ENCODE measurements at places on chromosomes 7 and 10.

GRCh38 chr10:42754155-42755027 lies 28.2 kb upstream of the BMS1 start:
- DNase-seq = no peak

GRCh38 chr7:151459726-151460473 lies 20.0 kb upstream of the CRYGN start:
- DNase-seq = no peak

DNA sequence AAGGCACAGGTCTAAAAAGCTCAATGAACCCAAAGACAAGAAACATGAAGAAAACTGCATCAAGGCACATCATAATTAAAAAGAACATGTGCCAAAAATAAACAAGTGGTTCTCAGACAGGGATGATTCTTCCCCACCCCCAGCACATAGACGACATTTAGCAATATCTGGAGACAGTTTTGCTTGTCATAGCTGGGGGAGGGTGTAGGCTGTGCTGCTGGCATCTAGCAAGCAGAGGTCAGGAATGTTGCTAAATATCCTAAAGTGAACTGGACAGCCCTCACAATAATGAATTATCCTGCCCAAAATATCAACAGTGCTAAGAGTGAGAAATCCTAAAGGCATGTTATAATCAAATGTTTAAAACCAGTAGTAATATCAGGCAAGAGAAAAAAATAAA lies 122.6 kb downstream of the MICU1 start:
- no peak for DNase-seq

DNA sequence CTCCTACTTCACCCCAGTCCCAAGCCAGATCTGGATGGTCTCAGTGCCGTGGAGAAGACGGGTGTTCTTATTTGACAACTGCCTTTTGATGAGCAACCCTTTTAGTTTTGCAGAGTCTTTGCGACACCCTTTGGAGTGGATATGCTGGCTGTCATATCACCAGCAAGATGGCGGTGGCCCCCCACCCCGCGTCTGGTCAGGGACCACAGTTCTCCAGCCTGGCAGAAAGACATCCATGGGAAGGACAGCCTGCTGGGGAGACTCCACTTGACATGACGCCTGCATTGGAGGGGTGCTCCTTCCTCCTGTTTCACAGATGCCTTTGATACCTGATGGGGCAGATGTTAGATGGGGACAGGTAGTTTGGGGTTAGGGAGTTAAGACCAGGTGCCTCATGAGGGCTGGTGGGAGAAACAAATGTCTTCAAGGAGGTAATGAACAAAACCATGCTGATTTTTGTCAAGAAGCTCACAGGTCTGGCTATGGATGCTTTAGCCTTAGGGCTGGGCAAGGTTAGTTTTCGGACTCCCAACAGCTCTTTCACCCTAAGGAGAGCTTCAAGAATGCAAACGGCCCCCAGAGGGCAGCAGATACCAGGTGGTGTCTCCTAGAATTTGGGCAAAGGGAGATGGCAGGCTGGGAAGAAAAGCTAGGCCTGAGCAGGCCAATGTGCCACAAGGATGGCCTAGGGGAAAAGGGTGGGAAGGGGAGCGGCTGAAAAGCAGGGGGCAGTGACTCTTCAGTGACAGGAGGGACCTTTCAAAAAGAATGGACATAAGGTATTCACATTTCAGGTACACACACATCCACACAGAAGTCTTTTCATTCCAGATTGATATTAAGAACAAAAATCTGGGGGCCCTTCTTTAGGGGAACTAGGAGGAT lies 95.2 kb downstream of the CLEC2L start:
- DNase-seq = no peak

DNA sequence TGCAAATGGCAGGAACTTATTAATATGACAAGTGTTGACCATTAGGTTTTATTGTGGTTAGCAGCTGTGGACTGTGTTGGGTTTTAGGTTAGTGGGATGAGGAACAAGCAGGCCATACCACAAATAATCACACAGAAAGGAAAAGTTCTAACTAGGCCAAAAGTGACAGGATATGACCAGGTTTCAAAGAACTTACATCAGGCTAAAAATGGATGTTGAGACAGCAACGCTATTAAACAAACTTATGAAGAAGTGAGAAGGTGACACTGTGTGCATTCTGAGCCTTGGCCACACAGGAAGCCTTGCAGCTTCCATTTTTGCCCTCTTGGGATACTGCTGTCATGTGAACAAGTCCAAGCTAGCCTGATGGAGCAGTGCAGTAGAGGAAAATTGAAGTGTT lies 568.8 kb downstream of the HTR7 start:
- DNase-seq = no peak

DNA sequence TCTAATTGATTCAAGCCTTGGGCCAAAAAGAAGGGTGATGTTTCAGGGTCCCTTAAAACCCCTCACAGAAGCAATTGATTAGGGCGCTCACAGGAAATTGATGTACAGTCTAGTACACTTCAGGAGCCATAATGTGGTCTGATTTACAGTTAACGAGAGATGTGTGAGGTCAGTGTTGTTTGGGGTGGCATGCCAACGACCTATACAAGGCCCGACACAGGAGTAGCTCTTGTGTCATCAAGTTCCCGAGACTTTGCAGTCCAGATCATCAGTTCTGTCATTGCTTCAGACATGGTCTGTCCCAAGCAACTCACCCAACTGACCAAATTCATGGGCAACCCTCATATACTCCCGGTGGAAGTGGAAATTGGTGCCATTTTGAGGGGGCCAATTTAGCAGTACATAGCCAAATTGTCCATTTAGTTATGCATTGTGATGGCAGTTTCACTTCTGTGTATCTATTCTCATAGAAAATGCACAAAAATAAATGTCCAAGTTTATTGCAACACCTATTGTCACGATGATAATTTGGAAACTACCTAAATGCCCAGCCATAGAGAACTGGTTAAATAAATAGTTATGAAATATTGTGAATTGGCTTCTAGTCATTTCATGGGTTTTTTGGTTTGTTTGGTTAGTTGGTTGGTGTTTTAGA lies 18.0 kb upstream of the ARID5B start:
- DNase-seq = no peak

- no peak for DNase-seq
These were observed 8.2 kb upstream of the CFAP69 start for GRCh38 chr7:90236721-90237289.

DNA sequence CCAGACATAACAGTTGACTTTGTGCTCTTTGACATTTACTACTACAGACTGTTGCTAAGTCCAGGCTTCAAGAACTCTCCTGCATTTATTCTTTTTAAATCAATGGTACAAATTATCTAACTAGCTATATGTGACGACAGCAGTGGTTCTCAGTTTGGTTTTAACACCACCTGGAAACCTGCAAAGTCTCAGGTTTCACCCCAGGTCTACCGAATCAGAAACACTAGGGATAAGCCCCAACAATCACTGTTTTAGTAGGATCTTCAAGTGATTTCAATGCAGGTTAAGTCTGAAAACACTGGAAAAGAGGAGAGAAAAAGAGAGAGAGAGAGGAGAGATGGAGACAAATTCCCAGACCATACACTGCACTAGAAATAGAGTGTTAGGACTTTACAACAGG lies 519.0 kb downstream of the PCDH15 start:
- DNase-seq = no peak

- DNase-seq = no peak
These were observed 189.9 kb upstream of the ADO start for GRCh38 chr10:62614389-62615157.

- DNase-seq = no peak
These were observed 23.3 kb downstream of the NUDCD3 start for GRCh38 chr7:44467217-44467548.

- DNase-seq = no peak
These were observed 42.2 kb upstream of the PDGFA start for GRCh38 chr7:561631-562373.

- DNase-seq = no peak
These were observed 12.3 kb upstream of the KMT2E start for GRCh38 chr7:105001652-105002184.

DNA sequence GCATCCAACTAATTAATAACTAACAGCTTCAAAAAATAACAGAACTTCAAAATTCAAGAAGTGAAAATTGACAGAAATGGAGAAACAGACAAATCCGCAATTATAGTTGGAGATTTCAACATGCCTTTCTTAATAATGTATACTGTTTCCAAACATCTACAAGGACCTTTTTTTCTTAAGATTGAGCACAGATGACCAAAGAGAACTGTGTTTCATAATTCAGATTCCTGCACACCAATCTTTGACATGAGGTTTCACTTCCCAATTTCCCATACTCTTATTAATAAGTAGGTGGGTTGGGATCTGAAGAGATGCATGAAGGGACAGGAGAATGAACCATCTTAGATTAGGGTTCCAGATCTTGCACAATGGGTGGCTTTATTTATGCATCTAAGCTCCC lies 24.9 kb upstream of the GIMAP7 start:
- DNase-seq = no peak

GRCh38 chr7:150322833-150323681 lies at the start of the genes ACTR3C and LRRC61:
Gene ACTR3C, minus strand, starts transcription at chr7:150323545. Its CDS starts 28,249 bp downstream, at chr7:150295296.
Gene LRRC61, plus strand, starts transcription at chr7:150323355. Its CDS starts 13,507 bp downstream, at chr7:150336862.
- peak; percentile 24 for DNase-seq

DNA sequence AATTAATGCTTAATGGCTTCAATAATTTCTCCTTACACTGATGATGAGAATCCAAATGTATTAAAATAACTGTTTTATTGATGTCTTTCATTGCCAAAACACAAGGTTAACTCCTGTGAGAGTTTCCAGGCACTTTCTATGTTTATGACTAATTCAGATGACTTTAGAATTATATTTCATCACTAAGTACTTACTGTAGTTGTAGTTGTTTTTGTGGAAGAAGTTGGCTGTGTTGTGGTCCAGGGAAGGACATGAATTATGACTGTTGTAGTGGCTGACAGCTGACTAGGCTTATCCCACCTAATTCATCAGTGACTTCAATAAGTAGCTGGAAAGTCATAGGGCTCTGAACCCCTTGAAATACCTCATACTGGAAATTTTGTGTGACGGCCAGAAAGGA lies 254.8 kb downstream of the HGF start:
- no peak for DNase-seq

DNA sequence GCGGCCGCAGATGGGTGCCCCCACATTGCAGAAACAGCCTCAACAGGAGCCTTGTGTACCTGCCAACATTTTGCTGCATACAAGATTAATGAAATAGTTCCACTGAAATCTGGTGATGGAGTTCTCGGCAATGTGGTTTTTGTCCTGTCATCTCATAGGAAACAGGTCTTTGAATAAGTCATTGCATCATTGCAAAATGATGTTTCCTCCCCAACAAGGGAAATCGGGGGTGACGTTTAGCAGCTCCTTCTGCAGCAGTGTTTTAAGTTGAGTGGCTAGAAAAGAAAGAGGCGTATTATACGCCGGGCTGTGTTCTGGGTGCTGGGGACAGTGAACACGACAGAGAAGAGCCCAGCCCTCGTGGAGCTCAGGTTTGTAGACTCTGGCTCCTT lies 177.0 kb downstream of the PRKAG2 start:
- no peak for DNase-seq

GRCh38 chr7:90994601-90995000 lies 269.6 kb upstream of the FZD1 start:
- no peak for DNase-seq

- no peak for DNase-seq
These were observed 463.9 kb downstream of the PTPRN2 start for GRCh38 chr7:158123753-158124152.

- DNase-seq = no peak
These were observed 124.8 kb upstream of the LSM8 start for GRCh38 chr7:118059209-118059608.

- DNase-seq = no peak
These were observed 200.5 kb downstream of the SKAP2 start for GRCh38 chr7:26663874-26664273.

- DNase-seq = no peak
These were observed 22.9 kb upstream of the ABCA13 start for GRCh38 chr7:48148311-48148710.

GRCh38 chr7:50660040-50660829 lies 95.0 kb upstream of the DDC start:
- no peak for DNase-seq

- no peak for DNase-seq
These were observed 92.7 kb downstream of the RSU1 start for GRCh38 chr10:16724509-16724908.

- no peak for DNase-seq
These were observed 17.7 kb upstream of the NRP1 start for GRCh38 chr10:33352175-33352574.

GRCh38 chr10:30833628-30833970 lies 198.1 kb downstream of the ZNF438 start:
- no peak for DNase-seq

- no peak for DNase-seq
These were observed 58.9 kb upstream of the LYZL2 start for GRCh38 chr10:30688456-30688855.

GRCh38 chr10:30789806-30790205 lies 160.3 kb upstream of the LYZL2 start:
- no peak for DNase-seq

- DNase-seq = no peak
These were observed 12.7 kb upstream of the LARP4B start for GRCh38 chr10:944034-944831.

- no peak for DNase-seq
These were observed 29.7 kb downstream of the AGAP3 start for GRCh38 chr7:151115836-151116418.

- DNase-seq = no peak
These were observed 27.1 kb downstream of the NMT2 start for GRCh38 chr10:15141136-15142054.

DNA sequence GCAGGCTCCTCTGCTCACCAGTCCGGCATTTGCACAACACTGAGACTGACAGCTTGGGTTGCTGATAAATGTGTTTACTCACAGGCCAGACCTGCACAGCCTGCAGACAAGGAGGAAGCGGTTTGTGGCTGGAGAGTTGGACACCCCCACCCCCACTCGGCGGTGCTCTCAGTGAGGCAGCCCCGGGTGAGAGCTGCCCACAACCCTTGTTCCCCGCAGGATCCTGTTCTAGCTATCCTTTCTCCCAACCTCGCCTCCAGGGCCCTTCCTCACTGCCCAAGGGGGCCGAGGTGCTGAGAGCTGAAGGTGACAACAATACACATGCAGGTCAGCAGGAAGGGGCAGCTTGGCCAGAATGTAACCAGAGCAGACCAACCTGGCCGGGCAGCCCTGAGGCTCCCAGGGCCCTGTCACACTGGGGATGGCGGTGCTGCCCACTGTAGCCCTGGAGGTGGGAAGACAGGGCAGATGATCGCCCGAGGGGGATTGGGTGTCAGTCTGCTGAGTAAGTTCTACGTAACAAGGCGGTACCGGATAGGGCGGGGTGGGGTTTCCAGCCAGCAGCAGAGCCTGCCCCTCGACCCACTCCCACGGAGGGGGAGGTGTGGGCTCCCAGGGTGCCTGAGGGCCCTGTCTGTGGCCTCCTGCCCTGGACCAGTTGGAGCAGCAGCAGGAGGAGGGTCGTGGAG lies 2.1 kb upstream of the ADAM8 start:
- DNase-seq = no peak

- DNase-seq = no peak
These were observed 401.4 kb downstream of the TNS3 start for GRCh38 chr7:47180516-47180826.

- DNase-seq = no peak
These were observed 87.2 kb downstream of the MDFIC start for GRCh38 chr7:115009139-115009538.

GRCh38 chr7:138169441-138169851 lies 93.2 kb downstream of the AKR1D1 start:
- no peak for DNase-seq

- DNase-seq = no peak
These were observed 19.0 kb upstream of the SLC26A4 start for GRCh38 chr7:107641676-107642075.

GRCh38 chr10:24984906-24985305 lies 31.1 kb downstream of the ENKUR start:
- no peak for DNase-seq

All from NCI-H187 (cell line).